ENCODE measurements at places on chromosomes 1 and 21.

DNA sequence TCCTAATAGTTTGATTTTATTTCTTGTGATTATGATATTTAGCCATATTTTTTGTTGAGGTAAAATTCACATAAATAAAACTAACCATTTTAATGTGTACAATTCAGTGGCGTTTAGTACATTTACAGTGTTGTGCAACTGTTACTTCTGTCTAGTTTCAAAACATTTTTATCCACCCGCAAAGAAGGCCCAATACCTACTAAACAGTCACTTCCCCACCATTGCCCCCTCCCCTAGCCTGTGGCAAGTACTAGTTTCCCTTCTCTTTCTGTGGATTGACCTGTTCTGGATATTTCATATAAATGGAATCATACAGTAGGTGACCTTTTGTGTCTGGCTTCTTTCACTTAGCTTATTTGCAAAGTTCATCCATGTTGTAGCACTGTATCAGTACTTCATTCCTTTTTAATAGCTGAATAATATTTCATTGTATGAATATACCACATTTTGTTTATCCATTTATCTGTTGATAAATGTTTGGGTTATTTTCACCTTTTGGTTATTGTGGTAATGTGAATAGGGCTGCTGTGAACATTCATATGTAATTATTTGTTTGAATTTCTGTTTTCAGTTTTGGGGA, 4.1 kb downstream of the FLVCR1 start:
- DNase-seq, result no peak

- no peak for DNase-seq
Measured at GRCh38 chr1:147586414-147586813, 45.1 kb downstream of the BCL9 start.

DNA sequence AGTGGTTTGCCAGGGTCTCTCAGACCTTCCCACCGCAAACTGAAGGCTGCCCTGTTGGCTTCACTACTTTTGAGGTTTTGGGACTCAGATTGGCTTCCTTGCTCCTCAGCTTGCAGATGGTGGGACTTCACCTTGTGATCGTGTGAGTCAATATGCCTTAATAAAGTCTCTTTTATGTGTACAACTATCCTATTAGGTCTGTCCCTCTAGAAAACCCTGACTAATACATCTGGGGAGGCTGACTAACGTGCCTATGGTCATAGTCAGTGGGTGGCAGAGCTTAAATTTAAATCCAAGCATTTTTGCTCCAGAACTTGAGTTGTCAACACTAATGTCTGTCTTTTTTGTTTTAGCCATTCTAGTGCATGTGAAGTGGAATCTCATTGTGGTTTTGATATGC, 76.5 kb upstream of the CHODL start:
- DNase-seq, result no peak

GRCh38 chr1:10639011-10639774, 157.3 kb downstream of the CASZ1 start:
- no peak for DNase-seq

DNA sequence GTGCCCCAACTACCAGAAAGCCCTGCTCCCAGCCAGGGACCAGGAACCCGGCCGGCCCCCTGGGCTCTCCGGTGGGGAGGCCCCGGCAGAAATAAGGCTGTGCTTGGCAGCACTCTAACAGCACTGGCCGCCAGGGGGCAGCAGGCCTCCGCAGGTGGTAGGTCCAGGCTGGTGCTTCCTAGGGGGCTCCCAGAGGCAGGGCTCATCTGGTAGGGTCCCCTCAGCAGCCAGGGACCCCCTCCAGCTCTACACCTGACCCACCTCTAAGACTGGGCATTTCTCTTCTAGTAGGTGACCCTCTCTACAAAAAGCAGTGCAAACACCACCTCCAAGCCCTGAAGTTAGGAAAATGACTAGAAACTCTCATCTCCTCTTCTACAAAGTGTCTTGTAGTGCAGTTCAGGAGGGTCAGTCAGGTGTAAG, 85.6 kb downstream of the STUM start:
- peak; percentile 74 for DNase-seq

GRCh38 chr1:26419494-26419893, 8.9 kb downstream of the LIN28A start:
- no peak for DNase-seq

DNA sequence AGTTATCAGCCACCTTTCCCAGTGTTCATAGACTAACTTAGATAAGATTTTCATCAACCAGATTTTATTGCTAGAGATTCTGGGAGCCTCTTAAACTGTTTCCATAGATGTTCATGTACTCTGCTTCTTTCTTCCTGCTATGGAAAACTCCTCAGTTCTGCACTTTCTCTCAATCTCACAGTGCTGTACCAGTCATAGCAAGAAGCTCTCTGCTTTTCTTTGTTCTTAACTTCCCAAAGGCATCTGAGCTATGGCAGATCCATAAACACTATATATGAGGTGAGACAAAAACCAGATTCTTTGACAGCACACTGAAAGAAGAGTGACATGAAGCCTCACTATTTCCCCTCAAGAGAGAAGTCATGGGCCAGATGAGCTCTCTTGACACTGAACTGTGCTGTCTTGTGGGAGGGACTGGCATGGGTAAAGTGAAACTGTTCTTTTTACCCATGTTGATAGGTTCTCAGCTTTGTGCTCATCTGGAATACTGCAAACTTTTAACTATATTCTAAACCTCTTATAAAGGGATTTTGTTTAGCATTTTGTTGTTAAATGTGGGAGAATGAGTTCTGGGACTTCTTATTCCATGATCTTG, 64.2 kb upstream of the LYPLAL1 start:
- DNase-seq, result no peak

DNA sequence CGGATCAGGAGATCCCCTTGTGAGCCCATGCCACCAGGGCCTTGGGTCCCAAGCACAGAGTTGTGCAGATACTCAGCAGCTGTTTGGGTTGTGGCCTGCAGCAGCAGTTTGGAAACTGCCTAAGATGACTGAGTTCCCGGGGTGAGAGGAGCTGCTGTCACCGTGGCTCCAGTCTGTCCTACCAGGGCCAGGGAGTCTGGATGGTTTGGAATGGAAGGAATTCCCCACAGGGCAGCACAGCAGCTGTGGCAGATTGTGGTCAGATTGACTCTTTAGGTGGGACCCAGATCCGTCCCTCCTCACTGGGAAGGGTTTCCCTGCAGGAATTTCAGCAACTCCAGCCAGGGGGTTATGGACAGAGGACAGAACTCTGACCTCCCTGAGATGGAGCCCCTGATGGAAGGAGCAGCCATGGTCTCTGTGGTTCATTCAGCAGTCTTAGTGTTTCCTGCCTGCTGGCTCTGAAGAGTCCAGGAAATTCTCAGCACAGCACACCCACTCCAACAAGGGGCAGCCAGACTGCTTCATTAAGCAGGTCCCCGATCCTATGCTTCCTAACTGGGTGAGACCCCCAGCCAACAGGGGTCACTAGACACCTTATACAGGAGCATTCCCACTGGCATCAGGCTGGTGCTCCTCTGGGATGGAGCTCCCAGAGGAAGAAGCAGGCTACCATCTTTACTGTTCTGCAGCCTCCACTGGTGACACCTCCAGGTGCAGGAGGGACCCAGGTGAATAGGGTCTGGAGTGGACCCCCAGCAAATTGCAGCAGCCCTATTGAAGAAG, 51.5 kb upstream of the TNFSF4 start:
- DNase-seq, result no peak

GRCh38 chr1:14957375-14958098, 196.0 kb upstream of the TMEM51 start:
- DNase-seq, result no peak

GRCh38 chr1:70093250-70093975, 112.0 kb downstream of the LRRC40 start:
- no peak for DNase-seq

- DNase-seq, result no peak
Measured at GRCh38 chr1:220631238-220631815, 58.8 kb upstream of the C1orf115 start.

GRCh38 chr1:200035397-200035955, 8.0 kb downstream of the NR5A2 start:
- no peak for DNase-seq

DNA sequence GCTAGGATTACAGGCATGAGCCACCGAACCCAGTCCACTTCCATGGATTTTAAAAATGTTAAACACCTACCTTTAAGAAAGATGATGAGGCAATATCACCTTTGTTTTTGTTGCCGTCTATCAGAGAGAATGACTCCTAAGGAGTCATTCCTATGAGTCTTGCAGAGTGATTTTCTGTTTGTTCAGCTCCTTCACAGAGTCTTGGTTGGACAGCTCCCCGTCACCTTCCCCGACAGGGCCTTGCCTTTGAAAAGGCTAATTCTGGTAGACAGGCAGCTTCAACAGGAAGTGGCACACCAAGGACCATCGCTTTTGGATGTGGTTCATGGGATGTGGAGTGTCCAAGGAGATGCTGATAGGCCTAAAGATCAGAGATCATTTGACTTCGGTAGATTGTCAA, 17.5 kb downstream of the ZBTB18 start:
- no peak for DNase-seq

DNA sequence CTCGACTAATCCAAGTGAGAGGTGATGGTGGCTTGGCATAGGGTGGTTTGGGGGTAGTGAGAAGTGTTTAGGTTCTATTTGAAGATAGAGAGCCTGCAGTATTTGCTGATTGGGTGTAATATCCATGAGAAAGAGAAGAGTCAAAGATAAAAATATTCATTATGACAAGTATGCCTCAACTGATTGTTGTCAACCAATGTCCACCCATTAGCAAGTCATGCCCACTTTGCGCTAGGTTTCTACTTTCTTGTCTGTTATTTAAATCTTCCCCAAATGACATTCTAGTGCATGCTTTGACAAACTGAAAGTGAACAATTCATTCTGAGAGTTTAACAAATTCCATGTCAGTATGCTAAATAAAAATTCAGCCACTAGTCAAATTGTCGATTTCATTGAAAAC, 3.8 kb upstream of the XCL1 start:
- DNase-seq, result no peak
